ENCODE measurements at places on chromosomes 7 and 10.
A peak's percentile ranks its signal among the peaks of the same experiment; 100 is the strongest.

- no peak for DNase-seq
Measured at GRCh38 chr7:93211228-93211818, 14.9 kb downstream of the HEPACAM2 start.

DNA sequence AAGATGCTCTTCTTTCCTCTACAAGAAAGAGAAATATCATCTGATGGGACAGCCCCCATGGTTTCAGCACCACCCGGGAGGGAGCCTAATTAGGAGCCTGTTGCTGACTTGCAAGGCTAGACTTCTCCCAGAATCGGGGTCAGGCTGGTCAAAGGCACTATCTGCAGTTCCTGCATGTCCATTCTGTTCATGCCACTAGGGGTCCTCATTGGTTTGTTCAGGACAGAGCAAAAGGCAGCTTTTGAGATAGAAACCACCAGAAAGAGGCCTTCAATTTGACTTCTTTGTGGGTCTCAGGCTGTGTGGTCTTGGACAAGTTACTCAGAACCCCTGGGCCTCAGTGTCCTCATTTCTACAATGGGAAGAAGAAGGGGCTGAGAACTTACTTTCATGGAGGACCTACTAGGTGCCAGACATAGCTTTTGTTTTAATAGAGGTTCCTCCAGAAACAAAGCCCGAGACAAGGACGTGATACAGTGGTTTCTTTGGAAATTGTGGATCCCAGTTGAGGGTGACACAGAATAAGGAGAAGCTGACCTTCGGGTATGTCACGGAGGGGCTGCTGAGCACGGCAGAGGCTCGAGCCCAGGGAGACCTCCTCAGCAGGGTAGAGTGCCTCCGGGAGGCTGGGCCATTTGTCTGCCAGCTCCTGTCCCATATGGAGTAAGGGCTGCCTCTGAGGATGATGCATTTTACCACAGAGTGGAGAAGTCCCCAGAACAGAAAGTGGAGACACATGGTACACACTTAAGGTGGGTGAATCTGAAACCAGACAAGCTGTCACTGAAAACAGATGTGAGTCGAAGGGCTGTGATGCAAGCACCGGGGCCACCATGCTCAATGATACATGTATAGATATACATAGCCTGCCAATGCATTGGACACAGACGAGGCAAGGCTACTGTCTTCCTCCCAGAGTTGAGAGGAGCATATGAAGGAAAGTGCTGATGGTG lies 33.1 kb upstream of the NEUROD6 start:
- peak; percentile 80 for DNase-seq

DNA sequence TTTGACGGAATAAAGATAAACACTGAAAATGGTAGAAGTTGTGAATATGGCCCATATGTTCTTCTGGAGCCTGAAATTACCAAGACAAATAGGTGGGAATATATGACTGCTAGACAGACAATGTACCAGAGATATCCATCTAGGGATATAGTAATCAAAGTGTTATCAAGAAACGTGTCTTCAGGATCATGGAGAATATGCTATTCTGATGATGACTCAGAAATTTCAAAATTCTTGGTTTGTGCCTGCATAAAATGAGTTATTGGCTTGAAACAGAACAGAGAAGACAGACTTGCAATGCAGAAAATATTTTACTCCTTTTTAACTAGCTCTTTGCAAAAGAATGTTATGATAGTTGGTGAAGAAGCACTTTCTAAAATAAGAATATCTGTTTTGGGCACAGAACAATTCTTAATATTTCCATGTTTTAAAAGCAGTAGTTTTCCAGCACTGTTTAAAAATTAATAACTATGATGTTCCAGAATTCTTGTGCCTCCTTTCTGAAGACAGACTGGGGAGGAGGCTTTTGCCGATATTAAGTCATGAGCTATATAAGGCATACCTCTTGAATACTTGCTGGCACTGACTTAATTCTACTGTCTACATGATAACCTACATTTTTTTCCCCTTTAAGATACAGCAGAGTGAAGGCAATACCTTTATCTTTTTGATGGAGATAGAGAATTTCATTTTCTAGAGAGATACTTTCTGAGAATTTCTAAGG lies 34.4 kb upstream of the CABCOCO1 start:
- no peak for DNase-seq

DNA sequence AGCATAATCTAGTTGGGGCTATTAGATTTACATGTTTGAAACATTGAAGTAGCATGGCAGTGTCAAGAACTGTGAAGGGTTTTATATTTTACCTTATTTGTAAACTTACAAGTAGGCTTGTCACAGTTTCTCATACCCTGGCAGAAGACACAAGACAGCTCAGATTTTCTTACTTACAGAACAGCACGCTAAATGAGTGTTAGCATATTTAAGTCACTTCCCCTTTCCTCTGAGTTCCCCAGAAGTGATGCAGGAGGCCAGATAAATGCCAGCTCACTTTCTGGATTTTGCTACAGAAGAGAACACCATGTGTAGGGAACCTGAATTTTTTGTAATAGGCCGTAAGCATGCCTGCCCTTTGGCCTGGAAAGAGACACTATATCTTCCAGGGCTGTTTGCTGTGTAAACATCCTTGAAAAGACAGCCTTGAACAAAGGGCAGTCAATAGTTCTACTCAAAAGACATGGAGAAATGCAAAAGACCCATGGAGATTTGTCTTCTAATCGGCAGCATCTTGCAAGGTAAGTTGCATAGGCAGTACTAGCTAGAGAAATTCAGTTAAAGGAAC lies 279.1 kb downstream of the PHF14 start:
- DNase-seq = no peak

DNA sequence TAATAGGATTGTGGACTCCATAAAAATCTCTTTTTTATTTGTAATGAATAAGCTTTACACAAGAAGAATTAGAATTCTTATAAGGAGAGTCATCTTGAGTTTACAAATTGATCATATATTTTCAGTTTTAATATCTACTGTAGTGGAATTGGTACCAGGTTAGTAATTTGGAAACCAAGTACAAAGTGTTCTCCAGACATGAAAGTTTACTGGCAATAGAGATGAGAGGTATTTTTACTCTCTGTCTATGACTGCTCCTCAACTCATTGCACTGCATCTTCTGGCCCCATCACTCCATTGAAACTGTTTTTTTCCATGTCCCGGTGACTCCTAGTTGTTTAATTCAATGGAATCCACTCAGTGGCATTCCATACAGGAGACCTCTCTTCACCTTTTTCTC lies 164.5 kb upstream of the SMIM30 start:
- DNase-seq = no peak

- DNase-seq = peak; percentile 60
Measured at GRCh38 chr7:29345590-29345989, 151.0 kb downstream of the CHN2 start.

DNA sequence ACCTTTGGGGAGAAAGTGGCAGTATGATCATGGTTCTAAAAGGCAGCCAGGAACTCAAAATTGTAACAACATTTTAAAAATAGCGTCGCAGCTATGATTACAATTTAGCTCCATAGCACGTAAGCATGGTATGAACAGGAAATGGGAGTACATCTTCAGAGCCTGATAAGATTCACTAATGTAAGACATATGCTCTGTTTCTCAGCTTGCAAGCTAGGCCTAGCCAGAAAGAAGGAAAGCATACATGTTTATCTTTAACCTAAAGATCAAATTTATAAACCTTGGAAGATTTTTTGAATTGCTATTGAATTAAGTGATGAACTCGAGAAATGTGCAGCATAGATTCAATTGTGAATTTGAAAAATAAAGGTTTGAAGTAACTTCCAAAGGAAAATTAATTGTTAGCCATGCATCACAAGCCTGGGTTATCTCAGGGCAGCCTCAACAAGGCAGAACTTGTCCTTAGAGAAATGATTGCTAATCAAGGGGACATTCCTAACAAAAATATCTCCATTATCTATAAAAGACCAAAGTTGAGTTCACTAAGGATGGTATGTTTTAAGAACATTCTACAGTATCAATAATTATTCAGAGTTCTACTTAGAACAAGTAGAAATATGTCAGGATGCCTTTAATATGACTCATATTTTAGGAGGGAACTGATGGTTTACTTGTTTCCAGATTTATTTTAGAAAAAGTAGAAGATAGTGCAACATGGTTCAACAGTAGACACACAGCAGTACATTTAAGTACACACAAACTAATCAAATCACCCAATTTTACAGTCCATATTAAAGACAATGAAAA lies 38.8 kb upstream of the SEPTIN7 start:
- no peak for DNase-seq

DNA sequence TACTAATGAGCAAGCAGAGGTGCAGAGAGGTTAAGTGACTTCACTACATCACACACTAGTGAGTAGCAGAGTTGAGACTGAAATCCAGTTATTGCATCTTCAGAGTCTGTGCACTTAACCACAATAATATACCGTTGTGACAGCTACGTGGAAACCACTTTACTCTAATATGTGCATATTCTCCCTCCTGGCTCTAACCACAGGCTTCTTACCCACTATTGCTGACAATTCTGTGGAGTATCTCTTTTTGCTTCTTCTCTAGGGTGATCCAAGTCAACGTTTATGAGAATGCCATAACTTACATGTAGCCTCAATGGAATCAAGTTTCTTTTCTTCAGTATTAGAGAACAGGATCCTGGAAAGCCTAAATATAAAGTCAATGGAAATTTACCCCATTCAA lies 64.2 kb upstream of the MEOX2 start:
- DNase-seq = no peak

- DNase-seq = peak; percentile 63
Measured at GRCh38 chr7:76423666-76424412, 911 bp upstream of the ZP3 start.

- DNase-seq = no peak
Measured at GRCh38 chr10:109475711-109476421, 447.4 kb downstream of the XPNPEP1 start.

DNA sequence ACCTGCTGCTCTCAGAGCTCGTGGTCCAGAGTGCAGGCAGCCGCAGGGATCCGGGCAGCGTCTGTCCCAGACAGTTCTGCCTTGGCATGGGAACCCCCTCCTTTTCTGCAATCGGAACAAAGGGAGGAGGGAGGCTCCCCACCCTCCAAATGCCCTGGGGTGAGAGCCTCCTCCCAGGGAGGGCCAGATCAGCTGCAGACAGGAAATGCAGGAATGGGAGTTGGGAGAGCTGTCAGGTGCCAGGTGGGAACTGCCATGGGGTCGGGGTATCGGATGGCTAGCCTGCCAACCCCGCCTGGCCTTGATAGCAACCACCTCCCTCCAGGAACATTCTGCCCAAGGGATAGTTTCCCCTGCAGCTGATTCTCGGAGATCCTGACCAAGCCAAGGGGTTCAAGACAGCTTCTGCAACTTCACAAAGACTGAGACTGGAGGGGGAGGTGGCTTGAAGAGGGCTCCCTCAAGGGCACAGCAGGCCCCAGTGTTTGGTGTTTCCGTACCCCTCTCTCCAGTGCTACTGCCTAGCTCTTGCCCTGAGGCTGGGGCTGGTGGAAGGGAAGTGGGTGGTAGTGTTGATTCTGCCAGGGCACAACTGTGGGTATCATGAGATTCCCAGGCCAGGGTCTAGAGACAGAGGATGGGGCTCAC lies at the start of gene CALML5:
TSS of gene CALML5 (minus strand) at position 78 of the 648 bp plus-strand sequence. CDS start 132 bp downstream, outside the sequence.
- DNase-seq = no peak

DNA sequence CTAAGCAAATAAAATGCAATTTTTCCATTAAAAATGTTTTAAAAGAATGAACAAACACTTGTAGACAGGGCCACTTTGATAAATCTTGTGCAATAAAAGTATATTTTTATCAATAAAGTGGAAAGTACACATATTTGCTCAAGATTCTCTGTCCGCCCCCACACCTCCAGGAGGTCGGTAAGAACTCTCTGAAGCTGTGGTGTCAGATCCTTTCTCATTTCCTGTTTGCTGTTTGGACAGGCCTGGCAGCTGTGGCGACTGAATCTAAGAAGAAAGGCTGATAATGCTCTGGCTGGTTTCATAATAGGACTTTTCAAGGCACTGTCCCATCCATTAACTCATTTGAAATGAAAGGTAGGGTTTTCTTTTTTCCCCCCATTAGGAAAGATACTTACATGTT lies 15.3 kb upstream of the ASB4 start:
- DNase-seq = no peak

DNA sequence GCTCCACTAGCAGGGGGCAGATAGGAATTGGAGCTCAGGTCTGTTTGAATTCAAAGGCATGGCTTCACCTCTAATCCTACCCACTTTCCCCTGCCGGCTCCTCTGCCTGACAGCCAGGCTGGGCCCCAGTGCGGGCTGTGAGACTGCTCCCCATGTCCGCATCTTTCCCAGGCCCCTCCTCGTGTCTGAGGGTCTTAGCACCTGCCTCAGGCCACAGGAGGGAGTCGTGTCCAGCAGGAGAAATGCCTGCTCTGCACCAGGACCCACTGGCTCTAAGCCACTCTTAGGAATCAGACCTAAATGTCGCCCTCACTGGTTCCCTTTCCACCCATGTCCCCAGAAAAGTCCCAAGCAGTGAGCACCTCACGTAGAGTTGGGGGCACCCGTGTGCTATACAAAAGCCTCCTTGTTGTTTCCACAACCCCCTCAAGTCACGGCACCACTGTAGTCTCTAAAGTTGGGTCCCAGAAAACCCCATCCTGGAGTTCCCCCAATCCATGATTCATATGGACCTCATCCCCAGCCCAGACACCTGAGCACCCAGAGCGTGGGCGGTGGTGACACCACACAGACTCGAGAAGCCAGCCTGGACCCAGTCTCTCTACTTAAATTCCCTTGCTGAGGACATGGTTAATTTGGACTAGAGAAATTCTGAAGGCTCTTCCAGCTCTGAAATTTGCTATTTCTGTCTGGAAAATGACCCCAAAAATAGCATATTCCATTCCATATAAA lies 466.4 kb upstream of the ZMIZ1 start:
- DNase-seq = no peak

DNA sequence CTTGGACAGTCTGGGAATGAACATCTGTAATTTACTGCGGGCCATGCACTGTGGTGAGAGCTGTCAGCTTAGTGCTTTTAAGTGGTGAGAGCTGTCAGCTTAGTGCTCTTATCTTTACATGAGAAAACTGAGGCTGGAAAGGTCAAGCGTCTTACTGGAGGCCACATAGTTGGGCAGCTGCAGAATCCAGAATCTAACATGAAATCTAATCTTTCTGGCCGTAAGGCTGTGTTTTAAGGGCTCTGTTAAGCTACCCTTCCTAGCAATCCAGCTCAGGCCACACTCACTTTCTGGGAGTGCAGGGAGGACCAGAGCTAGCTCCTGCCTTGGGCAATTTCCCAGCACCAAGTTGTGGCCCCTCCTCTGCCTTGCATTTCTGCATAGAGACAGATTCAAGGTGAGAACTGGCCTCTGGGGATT lies 70.2 kb downstream of the SORCS3 start:
- DNase-seq = peak; percentile 55

GRCh38 chr7:114588506-114588905 lies 173.9 kb downstream of the FOXP2 start:
- DNase-seq = no peak

DNA sequence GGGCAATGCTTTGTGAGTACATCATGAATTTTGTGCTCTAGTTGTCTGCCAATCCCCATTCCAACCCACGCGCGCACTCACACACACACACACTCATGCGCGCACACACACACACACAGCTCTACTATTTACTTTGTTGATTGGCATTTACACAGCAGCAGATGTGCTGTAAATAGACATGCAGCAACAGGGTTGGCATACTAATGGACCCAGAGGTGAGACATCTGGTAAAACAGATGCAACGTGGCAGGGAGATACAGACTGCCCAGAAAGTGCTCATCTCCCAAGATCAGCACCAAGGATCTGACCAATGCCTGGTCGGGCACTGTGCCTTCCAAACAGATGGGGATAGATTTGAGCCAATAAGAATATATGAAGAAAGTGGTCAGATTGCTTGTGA lies 873.0 kb downstream of the SORCS3 start:
- no peak for DNase-seq
